ENCODE measurements at places on chromosomes 5 and 9. TPM values are rescaled to one million over a fixed set of nuclear protein-coding genes. Genes with fewer than 3 reads are reported as not detected.
A peak's percentile ranks its signal among the peaks of the same experiment; 100 is the strongest.

PCDHB16 gene
- total RNA-seq = 4.3 TPM

TEX48 gene
- total RNA-seq = not detected

ANGPTL2 gene
- 61.8 TPM for total RNA-seq

SELENOP gene
- total RNA-seq = 1,868 TPM

GTF2H2 gene
- total RNA-seq = 23.9 TPM

FRMD3 gene
- 6.3 TPM for total RNA-seq

MAMDC2 gene
- total RNA-seq = 17.0 TPM

- peak; percentile 79 for DNase-seq
These were observed 536 bp downstream of the PCDHAC1 start for GRCh38 chr5:140926443-140927227.

GRCh38 chr5:43699910-43700309 lies 96.9 kb downstream of the NNT start:
- DNase-seq = no peak

GRCh38 chr9:74281674-74282073 lies 215.5 kb upstream of the RORB start:
- no peak for DNase-seq

- no peak for DNase-seq
These were observed 385.3 kb downstream of the BNC2 start for GRCh38 chr9:16485160-16485559.

- DNase-seq = no peak
These were observed 101.7 kb upstream of the PITX1 start for GRCh38 chr5:135135530-135136226.

GRCh38 chr9:111805830-111806241 lies 11.1 kb upstream of the SHOC1 start:
- no peak for DNase-seq

DNA sequence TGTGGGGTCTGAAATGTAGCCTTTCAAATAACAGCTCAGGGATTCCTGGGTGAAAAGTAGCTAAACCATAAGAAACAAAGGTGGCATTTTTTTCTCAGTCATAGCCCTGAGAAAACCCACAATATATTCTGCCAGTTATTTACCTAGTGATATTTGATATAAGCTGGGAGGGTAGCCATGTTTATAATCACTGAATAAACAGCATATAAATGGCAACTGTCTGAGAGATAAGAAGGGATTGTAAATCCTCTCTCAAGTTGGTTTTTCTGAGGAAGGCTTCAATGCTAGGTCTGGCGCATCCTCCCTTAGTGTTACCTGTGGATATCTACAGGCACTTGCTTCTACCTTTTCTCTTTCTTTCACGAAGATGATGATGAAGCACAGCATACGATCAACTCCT lies 1080.5 kb upstream of the DMAC1 start:
- no peak for DNase-seq
